CD4-positive, alpha-beta memory T cell (primary cell): ENCODE measurements at places on chromosomes 16 and 17. TPM values are rescaled to one million over a fixed set of nuclear protein-coding genes. Genes with fewer than 3 reads are reported as not detected.

The SNRNP25 gene
- total RNA-seq: 10.2 TPM

The KRTAP1-4 gene
- total RNA-seq: not detected

The ELMO3 gene
- 10.6 TPM for total RNA-seq

The MFAP4 gene
- not detected for total RNA-seq

The ZDHHC1 gene
- total RNA-seq: not detected

The PGAP6 gene
- 73.5 TPM for total RNA-seq

The NEUROD2 gene
- not detected for total RNA-seq

The KIF2B gene
- total RNA-seq: not detected

DNA sequence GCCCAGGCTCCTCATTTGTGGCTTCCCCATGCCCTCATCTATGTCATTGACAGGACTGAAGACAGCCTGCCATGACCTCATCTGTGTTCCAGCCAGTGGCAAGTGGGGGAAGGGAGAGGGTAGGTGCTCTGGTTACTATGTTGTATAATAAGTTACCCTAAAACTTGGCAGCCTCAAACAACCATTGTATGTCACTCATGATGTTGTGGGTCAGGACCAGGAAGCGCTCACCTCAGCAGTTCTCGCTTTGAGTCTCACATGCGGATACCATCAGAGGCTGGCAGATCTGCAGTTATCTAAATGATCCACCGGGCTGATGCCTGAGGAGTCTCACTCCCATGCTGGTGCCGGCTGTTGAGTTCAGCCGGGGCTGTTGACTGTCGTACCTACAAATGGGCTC is 89.0 kb upstream of the TMEM97 start:
- DNase-seq: no peak

DNA sequence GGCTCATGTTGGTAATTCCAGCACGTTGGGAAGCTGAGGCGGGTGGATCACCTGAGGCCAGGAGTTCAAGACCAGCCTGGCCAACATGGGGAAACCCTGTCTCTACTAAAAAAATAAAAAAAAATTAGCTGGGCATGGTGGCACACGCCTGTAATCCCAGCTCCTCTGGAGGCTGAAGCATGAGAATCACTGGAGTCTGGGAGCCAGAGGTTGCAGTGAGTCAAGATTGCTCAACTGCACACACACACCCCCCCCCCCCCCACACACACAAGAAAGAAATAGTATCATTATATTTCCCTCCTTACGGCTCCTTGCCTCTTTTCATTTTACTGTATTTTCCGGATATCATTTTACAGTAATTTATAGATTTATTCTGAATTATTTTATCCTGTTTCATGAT is 963.1 kb upstream of the GOT2 start:
- DNase-seq: no peak

DNA sequence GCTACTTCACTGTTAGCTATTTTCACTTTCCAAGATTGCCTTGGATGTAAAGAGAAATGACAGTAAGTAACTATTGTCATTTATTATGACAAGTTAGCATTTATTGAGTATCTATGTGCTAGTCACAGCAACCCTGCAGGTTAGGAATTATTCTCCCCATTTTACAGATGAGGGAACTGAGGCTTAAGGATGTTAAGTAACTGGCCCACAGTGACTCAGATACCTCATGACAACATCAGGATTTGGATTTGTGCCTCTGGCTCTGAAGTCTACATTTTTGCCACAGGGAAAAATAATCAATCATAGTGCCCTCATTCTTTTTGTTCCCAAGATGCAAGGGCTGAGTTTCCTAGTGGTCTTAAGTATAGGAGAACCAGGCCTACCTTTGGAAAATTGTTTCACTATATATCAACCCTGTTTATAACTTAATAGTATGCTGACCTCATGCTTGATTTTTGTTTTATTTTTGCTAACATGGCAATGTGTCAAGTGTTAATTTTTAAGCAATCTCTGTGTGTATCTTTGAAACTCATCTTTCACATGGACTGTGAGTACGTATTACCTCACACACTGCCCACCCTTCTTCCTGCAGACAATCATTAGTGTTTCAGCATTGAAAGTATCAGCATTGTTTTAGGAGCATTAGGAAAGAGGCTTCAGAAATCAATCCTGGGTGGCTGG is 105.0 kb downstream of the TANGO6 start:
- DNase-seq: no peak

GRCh38 chr16:4212934-4213296 is 29.0 kb downstream of the SRL start:
- DNase-seq: no peak

- no peak for DNase-seq
Observed at GRCh38 chr16:66261826-66262225, 104.7 kb upstream of the CDH5 start.

- DNase-seq: no peak
Observed at GRCh38 chr16:48250520-48251278, 3.4 kb upstream of the ABCC11 start.

- no peak for DNase-seq
Observed at GRCh38 chr17:50917418-50917743, 51.2 kb upstream of the TOB1 start.

DNA sequence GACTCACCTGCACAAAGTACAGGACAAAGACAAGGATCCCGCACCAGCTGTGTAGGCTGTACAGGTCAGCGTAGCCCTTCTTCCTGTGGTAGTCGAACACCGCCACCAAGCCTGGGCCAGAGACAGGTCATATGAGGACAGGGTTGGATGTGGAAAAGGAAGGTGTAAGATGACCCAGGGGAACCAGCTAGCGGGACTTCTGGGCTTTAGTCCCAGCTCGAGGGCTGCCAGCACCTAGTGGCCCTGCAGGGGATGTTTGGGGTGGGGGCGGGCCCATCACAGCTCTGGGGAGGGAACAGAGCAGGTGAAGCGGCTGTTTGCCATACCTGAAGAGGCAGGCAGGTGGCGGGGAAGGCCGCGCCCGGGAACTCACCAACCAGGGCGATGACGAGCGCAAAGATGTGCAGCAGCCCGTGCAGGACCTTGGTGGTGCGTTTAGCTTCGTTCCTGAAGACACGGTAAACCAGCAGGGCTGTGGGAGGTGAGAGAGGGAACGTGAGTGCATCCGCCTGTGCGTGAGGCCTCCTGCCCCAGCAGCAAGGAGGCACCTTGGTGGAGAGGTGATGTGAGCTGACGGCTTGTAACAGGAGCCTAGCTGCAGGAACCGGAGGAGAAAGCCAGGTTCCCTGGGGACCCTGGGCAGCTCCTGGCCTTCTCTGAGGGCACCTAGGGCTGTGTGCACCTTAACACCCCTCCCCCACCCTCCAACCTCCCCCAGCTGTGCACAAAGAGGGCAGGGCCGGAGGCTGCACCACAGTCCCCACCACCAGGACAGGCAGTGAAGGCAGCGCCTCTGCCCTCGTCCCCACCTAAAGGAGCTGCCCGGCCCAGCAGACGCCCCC is 10.2 kb downstream of the CYB561 start:
- DNase-seq: no peak

DNA sequence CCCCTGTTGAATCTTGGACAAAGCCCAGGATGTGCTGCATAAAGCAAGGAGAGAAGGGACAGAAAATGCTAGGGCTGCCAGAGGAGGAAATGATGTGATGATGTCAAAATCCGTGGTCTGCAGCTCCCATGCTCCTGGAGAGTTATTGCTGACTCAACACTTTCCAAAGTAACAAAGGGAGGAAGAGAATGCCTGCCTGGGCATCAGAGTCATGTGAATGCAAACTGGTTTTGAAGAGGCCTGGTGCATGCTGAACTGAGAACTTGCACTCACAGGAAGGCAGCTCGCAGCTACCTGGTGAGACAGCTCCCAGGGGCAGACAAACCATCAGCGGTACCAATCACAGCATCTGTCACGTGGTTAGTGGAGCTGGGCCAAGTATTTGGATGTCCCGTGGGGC is 2.8 kb downstream of the MARVELD3 start:
- no peak for DNase-seq

GRCh38 chr16:29708917-29709600 is 30.1 kb downstream of the QPRT start:
- DNase-seq: no peak

DNA sequence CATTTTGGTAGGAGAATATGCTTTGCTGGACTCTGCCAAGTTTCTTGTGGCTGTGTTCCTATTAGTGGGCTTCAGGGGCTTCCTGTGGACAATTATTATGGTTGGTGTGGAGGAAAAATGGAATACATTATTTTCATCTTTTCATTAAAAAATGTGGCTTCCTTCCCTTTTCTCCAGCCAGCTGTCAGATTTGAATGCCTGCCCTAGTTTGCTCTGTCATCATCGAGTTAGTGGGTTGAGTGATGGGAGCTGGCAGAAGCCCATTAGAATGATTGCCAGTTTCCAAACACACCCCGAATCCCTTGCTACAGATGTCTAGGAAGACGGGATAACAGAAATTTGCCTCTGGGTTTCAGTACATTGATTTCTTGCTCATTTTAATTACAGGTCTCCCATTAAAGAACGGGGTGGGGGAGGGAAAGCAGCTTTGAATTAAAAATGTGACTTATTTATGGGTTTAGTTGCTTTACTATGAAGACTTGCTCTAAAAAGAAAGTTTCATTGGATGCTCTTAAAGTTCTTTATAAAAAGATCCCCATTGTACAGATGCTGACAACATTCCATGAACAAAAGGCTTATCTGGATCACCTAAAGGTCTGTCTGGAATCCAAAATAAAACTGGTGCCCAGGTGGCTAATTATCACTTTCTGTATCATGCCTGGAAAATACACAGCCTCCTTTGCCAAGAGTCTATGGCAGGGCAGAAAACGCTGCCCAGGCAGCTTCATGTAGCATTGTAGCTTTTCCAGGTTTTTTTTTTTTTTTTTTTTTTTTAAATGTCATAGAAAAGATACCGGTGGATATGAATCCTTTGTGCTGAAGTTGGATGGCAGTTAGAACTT is 103.6 kb downstream of the PRKCA start:
- no peak for DNase-seq

GRCh38 chr17:63842173-63842539 is 329 bp downstream of the SMARCD2 start:
- no peak for DNase-seq

DNA sequence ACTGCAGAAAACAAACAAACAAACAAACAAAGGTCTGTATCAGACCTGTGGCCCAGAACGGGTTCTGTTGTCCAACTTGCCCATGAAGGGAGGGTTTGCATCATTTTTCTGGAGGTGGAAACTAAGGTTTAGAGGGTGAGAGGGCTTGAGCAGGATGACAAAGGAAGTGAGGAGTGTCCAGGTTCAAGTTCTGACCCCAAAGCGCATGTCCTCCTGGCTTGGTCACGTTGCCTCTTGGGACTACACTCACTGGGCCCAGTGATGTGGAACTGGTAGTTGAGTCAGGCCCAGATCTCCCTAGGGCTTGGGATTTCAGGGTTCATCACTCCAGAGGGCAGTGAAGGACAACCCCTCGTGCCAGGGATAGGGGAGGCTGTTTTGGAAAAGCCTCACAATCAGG is 1.8 kb downstream of the SREBF1 start:
- no peak for DNase-seq

- no peak for DNase-seq
Observed at GRCh38 chr17:80352991-80353665, 61.8 kb upstream of the ENDOV start.

DNA sequence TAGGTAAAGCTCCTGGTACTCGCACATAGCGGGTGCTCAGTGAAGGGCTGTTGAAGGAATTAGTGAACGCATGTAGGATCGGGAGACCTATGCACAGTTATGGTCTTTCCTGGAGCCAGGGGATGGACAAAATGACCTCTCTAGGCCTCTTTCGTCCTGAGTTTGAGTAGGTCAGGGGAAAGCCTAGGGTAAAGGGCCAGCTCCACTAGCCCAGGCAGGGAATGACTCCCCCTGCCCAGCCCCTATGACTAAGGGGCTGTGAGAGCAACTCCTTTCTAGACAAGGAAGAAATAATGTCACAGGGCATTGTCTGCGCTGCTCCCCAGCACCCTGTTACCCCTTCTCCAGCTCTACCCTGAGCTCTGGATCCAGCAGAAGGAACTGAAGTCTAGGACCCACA is 24.6 kb upstream of the FMNL1 start:
- DNase-seq: no peak

DNA sequence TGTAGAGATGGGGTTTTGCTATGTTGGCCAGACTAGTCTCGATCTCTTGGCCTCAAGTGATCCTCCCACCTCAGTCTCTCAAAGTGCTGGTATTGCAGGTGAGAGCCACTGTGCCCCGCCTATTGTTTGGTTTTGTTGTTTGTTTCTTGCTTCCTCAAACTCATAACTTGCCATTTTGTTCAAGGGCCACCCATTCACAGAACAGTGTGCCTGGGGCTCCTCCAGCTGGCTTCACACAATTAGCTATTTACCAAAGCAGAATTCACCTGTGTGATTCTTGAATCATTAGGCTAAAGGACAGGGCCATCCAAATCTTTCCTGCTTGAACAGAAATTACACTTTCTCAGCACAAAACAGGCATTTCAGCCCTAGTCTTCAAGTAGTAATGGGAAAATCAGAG is 7.2 kb downstream of the ABHD15 start:
- no peak for DNase-seq

DNA sequence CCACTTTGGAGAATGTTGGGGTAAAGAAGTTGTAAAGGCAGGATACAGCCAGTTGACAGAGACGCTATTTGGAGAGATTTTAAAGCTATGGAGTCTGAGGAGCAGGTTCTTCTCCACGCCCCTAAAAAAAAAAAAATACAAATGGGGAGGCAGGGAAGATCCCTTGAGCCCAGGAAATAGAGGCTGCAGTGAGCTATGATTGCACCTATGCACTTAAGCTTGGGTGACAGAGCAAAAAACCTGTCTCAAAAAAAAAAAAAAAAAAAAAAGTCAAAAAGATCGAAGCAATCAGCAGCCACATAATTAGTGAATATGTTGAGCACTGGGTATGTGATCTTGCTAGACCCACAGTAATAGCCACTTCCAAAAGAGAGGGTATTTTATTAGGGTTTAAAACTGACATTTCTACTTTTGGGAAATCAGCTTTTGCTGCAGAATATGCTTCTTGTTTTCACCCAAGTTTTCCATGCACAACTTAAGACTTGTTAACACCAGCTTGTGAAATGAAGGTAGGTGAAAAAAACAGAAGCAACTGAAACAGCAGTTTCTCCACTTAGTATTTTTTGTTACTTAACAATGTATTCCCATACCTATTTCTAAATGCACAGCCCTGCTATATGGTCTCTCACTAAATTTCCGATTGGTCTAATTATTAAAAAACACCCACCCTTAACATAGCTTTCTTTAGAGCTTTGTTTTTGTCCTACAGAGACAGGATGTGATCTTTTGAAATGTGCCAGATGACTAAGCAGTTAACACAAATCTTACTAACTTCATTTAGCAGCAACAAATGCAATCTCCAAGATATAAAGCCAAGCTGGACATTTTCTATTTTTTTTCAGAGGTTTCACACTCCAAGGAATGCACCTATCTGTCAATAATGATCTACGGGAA is 2.5 kb upstream of the ARL6IP1 start:
- no peak for DNase-seq

GRCh38 chr16:11386791-11387546 is 41.7 kb downstream of the RMI2 start:
- no peak for DNase-seq

- DNase-seq: no peak
Observed at GRCh38 chr16:68425498-68426346, 22.6 kb downstream of the SMPD3 start.

DNA sequence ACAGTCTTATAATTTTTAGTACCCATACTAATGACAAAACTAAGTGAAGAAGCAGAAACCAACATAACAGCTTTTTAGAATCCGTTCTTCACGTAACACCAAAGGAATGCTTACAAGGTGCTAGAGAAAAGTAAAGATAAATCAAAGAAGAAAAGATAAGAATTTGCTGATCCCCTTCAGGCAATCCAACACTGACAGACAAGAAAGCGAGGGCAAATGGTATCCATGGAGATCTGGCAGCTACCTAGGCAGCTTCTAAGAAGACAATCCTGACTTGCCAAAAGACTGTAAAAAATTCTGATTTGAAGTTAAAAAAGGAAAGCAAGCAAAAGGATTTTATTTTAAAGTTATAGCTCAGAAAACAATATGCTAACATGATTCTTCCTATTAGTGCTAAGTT is 14.6 kb downstream of the BBS2 start:
- DNase-seq: no peak
